ENCODE measurements at places on chromosomes 7 and 10.

DNA sequence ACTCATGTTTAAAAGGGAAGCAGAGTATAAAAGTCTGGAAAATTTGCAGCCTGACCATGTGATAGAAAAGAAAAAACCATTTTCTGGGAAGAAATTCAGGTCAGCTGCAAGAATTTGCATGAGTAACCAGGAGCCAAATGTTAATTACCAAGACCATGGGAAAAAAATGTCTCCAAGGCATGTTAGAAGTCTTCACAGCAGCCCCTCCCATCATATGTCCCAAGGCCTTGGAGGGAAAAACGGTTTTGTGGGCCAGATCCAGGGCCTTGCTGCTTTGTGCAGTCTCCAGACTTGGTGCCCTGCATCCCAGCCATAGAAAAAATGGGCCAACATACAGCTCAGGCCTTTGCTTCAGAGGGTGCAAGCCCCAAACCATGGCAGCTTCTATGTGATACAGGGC lies 1019.6 kb upstream of the SORCS1 start:
- no peak for DNase-seq

- no peak for DNase-seq
Observed at GRCh38 chr10:100043344-100043743, 33.6 kb upstream of the DNMBP start.

- DNase-seq: no peak
Observed at GRCh38 chr7:107236862-107237261, 68.1 kb downstream of the HBP1 start.

DNA sequence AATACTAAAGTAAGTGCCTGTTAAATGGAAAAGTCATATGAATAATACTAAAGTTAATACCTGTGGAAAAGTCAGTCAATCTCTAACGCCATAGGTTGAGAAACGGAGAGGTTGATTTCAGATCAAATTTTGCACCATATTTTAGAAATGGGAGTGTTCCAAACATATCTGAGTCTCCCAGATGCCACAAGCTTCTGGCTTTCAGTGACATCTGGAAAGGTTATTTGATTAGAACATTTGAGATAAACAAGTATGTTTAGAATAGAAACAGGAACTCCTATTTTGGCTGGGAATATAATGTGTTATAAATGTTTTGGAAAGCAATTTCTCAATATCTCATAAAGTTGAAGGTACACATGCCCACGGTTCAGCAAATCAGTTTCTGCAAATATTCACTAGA lies 5.8 kb downstream of the MACC1 start:
- DNase-seq: no peak

GRCh38 chr10:70657041-70657440 lies 15.3 kb upstream of the ADAMTS14 start:
- DNase-seq: no peak

GRCh38 chr7:98116656-98117461 lies 10.2 kb downstream of the LMTK2 start:
- DNase-seq: no peak

DNA sequence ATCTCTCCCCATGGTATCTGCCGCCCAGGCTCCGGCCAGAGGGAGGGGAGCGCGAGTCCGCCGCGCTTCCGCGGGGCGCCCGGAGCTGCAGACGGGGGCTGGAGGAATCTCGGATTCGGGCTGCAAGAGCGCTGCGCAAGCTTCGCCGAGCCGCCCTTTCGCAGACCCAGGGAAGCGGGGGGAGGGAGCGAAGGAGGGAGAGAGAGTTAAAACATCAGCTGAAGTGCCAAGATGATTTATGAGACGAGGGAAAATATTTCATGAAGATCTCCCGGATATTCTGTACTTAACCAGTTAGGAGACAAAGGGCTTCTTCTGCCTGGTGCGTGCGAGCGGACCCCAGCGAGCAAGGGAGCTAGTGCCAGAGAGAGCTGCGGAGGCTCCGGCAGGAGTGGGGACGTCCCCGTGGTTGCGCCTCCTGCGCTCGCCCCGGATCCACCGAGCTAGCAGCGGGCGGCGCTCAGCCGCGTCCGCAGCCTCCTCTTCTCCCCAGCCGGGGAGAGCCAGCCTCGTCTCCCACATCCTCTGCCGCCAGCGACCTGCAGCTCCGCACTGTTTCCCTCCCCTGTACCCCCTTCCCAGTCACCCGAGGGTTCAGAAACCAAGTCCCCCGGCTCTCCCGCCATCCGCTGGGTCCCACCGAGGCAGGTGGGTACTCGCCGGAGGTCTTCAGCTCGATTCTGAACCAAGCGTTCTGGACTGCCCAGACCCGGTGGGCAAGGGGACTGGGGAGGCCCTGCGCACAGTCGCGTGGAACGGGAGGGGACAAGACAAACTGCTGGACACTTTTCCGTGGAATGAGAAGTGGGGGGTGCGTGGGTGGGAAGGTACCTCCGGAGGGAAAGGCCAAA lies 1.0 kb upstream of the PAX2 start:
- DNase-seq: no peak

DNA sequence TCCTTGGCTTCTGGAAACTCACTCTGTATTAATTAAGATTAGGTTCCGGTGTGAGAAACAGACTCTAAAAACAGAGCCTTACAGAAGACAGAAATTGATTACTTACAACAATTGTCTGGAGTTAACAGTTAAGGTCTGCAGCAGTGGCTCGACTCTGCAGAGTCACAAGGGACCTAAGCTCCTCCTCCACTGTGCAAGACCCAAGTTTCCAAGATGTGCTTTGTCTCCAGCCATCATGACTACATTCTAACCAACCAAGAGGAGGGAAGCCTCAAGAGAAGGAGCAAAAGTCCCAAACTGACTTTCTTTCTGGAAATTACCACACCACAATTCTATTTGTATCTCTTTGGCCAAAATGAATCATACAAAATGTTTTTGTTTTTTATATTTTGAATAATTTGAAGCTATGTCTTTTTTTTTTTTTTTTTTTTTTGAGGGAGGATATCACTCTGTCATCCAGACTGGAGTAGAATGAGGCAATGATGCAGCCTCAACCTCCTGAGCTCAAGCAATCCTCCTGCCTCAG lies 14.2 kb upstream of the ODAD2 start:
- DNase-seq: no peak

DNA sequence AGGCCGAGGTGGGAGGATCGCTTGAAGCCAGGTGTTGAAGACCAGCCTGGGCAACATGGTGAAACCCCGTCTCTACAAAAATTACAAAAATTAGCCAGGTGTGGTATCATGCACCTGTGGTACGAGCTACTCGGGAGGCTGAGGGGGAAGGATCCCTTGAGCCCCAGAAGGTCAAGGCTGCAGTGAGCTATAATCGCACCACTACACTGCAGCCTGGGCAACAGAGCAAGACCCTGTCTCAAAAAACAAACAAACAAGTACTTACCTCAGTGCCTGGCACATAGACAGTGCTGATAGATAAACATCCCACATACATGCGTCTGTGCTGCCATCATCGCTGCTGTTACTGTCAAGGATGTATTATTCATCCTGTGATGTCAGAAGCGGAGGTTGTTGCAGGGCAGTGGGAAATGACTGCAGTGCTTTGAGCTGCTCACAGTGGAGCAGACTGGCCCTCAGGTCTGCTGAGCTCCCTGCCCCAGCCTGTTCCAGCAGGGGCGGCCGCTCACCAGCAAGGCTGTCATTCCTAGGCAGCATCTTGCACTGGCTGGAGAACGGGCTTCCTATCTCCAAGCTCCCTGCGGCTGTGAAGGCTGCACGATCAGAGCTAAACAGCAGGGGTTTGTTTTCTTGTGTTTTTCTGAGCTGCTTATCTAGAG lies 18.6 kb downstream of the FOXK1 start:
- DNase-seq: no peak

DNA sequence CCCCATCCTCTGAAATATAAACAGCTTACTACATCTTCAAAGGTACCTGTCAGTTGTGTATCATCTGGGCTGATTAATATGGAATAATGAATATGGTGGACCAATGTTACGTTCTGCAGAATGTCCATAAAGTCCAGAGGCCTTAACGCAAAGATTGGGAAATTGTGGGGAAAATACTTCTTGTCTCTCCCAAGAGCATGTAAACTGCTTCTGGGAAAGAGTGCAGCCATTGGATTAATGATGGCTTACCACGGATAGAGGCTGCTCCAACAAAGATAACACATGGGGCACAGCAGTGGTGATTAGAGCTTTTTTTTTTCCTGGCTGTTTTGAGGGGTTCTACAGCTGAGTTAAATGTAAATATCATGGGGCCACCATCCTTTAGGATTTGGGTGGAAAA lies 340.4 kb upstream of the AKR1E2 start:
- DNase-seq: no peak
